ENCODE measurements at places on chromosomes 2 and 18.
A peak's percentile ranks its signal among the peaks of the same experiment; 100 is the strongest.

DNA sequence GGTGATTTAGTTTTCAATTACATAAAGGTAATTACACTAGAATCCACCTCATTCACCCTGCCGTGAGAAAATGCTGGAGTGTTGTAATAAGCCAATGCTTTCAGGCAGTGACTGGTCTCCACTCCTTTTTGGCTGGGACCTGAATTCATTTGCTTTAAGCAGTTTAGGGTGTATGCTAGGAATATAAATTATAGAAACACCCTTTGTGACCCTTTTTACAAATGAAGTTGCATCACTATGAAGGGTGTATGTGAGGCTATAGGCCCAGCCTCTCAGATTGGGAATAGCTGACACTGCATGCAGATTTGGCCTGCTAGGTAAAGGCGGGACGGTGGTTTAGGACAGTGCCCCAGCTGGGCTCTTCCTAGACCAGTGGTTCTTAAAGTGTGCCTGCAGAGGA is 50.8 kb upstream of the NFE2L2 start:
- no peak overlapping the region for H3K27ac ChIP-seq
- no peak overlapping the region for H3K4me3 ChIP-seq
- H3K4me1 ChIP-seq: peaks cover 4% of the 10 kb centered on the region
- peaks cover 5% of the 10 kb centered on the region for H3K36me3 ChIP-seq

DNA sequence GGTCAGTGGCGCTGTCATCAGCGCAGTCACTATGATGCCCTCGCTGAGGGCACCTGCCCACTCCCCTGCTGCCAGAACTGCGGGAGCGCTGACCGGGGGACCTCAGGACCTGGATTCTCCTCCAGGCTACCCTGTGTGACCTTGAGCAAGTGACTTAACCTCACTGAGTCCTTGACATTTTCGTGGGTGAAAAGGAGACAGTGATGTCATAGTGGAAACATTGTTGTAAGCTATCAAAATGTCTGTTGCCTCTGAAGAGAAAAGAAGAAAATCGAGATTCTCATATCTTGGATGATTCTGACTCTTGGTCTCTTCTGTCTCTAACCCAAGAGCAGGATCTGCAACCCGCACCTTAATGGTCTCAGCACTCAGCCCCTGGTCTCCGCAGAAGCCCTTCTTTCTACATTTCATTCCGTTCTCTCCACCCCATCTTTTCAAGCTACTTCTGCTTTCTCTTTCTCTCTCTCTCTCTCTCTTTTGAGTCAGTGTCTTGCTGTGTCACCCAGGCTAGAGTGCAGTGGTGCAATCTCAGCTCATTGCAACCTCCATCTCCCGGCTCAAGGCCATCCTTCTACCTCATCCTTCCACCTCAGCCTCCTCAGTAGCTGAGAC is 978 bp upstream of the TUBA4A start:
- peaks cover 66% of the 10 kb centered on the region for H3K27me3 ChIP-seq
- peaks cover 2% of the 10 kb centered on the region for H3K4me1 ChIP-seq

DNA sequence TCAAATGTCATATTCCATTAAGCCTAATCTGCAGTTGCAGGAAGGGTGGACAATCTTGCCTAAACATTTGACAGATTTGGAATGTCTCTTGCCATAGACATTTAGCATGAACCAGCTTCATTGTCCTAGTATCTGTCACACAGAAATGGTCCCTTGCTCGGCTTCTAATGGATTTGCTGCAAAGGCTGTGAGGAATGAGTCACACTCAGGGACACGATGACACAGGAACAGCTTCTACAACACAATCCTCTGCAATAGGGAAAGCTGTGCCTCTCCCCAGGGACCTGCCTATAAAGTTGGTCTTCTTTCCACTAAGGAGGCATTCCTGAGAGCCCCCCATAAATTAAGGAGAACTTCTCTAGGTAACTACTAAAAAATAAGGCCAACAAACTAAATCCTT is 155.1 kb upstream of the L3MBTL4 start:
- no peak overlapping the region for H3K4me3 ChIP-seq
- H3K36me3 ChIP-seq: peaks cover 6% of the 10 kb centered on the region
- no peak overlapping the region for H3K27ac ChIP-seq
- DNase-seq: no peak

DNA sequence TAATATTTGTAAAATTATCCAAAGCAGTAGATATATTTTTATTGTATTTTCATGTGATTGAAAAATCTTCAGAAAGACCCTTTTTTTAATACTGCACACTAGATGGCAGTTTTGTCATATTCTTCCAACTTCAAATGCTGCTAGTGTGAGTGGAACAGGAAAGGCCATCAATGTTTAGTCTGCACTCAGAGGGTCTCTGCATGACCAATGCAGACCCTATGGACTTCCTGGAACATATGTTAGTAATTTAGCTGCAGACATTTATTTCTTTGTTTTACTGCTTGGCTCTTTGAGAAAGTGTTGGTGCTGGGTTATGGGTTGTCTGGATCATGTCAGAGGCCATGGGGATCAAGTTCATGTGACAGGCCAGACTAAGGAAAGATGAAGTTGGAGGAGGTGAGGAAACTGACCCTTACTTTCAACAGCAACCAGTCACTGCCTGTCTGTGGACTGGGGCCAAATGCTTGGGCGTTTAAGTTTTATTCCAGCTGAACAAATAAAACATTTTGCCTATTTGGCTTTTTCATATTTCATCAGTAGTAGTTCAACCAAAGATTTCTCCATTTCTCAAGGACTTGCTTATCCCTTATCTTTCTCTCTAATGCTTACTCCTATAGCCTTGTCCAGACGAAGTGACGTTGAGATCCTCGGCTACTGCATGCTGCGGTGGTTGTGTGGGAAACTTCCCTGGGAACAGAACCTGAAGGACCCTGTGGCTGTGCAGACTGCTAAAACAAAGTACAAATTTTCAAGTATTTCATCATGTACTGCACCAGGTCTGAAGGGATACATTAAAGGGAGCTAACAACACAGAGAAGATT is 84.8 kb downstream of the VRK2 start:
- peaks cover 21% of the 10 kb centered on the region for H3K4me1 ChIP-seq
- DNase-seq: no peak
- no peaks in the 10 kb centered on the region for H3K27me3 ChIP-seq
- H3K36me3 ChIP-seq: peaks cover 7% of the 10 kb centered on the region
- H3K27ac ChIP-seq: peak overlapping the region; percentile 9

- no peaks in the 10 kb centered on the region for H3K4me1 ChIP-seq
- peak overlapping the region; percentile 78 for H3K27ac ChIP-seq
- no peak overlapping the region for H3K4me3 ChIP-seq
- no peak for DNase-seq
- peaks cover 4% of the 10 kb centered on the region for H3K36me3 ChIP-seq
- H3K27me3 ChIP-seq: no peaks in the 10 kb centered on the region
Observed at GRCh38 chr2:196160101-196160500, 11.3 kb downstream of the STK17B start.

GRCh38 chr2:152005607-152006006 is 93.2 kb downstream of the CACNB4 start:
- H3K27ac ChIP-seq: no peak overlapping the region
- no peak for DNase-seq
- H3K27me3 ChIP-seq: peaks cover 12% of the 10 kb centered on the region
- peaks cover 8% of the 10 kb centered on the region for H3K4me1 ChIP-seq
- no peak overlapping the region for H3K4me3 ChIP-seq

DNA sequence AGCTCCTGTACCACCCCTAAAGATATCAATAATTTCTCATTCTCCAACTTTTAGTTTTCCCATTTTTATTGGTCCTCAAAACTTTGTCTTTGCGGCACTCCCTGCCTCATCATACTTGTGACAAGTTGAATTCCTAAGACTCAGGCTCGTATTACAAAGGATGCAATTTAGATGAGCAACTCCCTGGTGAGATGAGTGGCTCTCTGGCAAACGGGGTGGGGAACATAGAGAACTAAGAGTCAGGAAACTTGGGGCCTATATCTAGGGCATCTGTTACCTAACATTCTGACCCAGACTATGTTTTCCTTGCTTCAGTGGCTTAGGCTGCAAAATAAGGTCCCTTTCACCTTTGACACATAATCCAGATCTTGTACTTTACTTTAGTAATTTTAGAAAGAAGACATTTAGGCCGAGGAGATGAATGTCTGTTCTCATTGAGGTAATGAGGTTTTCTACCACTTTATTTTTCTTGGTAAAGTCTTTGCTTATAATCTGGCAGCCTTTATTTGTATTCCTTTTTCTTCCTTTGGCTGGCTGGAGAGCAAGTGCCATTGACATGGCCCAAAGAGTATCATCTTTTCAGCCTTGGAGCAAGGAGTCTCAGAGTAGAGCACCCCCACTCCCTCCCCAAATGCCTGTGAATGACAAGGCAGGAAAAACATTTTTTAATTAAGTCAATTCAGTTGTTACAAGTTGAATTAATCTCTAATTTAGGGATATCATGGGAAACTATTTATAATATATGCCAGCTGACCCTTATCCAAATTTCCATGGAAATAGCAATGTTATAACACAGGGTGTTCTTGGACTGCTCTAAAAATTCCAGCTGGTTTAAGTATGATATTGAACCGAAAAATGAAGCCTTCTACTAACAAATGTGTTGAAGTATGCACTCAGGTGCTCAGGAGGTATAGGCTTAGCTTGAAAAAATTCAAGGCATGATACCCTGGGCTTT is 15.2 kb downstream of the TSPYL6 start:
- no peak overlapping the region for H3K4me3 ChIP-seq
- H3K27me3 ChIP-seq: no peaks in the 10 kb centered on the region
- no peak for DNase-seq
- H3K36me3 ChIP-seq: no peaks in the 10 kb centered on the region

DNA sequence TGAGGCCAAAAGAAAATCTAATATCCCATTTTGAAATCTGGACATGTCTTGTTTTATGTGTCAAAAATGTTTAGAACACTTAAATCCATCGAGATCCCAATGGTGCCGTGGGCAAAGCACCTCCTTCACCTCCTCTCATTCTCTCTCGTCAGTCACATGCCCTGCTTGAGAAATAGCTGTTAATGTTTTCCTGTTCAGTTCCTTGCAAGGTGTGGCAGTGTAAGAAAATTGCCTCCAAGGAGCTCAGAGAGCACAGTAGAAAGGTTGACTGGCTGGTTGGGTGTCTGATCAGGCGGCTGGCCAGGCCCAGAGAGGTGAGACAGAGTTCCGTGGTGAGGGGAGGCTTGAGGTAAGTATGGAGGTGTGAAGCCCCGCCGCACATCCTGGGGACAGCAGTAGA is 210.2 kb downstream of the TSN start:
- H3K36me3 ChIP-seq: peaks cover 4% of the 10 kb centered on the region
- no peak overlapping the region for H3K4me3 ChIP-seq

- no peak overlapping the region for H3K4me3 ChIP-seq
- H3K4me1 ChIP-seq: peaks cover 15% of the 10 kb centered on the region
- no peaks in the 10 kb centered on the region for H3K36me3 ChIP-seq
- DNase-seq: peak; percentile 57
- peaks cover 29% of the 10 kb centered on the region for H3K27me3 ChIP-seq
Observed at GRCh38 chr18:77137851-77138250, 5.3 kb upstream of the MBP start.

DNA sequence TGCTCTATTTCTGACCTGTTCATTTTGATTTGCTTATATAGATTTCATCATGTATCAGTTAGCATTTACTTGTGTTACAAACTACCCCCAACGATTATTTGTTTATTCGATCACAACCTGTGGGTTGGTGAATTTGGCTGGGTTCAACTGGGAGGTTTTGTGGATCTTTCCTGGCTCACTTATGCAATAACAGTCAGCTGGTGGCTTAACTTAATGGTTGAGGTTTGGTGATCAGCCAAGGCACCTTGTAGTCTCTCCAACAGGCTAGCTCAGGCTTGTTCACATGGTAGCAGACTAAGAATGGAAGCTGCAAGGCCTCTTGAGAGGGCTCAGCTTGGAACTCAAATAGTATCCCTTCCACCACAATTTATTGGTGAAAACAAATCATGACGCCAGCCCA is 5.4 kb upstream of the PUM2 start:
- H3K27me3 ChIP-seq: no peaks in the 10 kb centered on the region
- H3K4me3 ChIP-seq: no peak overlapping the region
- peaks cover 10% of the 10 kb centered on the region for H3K4me1 ChIP-seq
- no peak for DNase-seq

DNA sequence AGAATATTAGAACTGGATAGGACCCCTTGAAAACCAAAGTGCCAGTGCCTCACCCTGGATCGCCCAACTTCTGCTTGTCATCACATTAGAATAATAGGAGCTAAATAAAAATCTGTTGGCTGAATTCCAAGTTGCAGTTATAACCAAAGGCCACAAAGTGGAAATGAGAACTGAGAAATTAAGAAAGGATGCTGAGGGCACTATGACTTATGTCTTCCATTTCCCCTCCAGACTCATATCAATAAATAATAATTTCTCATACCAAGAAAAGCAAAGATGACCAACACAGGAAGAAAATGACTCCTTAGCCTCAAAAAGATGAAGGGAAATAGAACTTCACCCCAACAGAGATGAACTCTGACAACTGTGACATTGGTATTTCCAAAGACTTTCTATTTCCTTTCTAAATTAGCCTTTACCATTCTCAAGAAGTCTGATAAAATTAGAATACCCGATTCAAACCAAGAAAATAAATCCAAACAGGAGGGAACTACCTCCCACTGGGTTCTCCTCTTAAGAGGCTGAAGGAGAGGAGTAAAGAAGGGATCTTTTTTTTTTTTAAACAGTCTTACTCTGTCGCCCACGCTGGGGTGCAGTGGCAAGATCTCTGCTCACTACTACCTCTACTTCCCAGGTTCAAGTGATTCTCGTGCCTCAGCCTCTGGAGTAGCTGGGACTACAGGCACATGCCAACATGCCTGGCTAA is 46.5 kb upstream of the EPG5 start:
- H3K4me3 ChIP-seq: no peak overlapping the region
- no peaks in the 10 kb centered on the region for H3K4me1 ChIP-seq
- H3K27ac ChIP-seq: no peak overlapping the region
- no peaks in the 10 kb centered on the region for H3K27me3 ChIP-seq
- DNase-seq: no peak
- peaks cover 3% of the 10 kb centered on the region for H3K36me3 ChIP-seq

DNA sequence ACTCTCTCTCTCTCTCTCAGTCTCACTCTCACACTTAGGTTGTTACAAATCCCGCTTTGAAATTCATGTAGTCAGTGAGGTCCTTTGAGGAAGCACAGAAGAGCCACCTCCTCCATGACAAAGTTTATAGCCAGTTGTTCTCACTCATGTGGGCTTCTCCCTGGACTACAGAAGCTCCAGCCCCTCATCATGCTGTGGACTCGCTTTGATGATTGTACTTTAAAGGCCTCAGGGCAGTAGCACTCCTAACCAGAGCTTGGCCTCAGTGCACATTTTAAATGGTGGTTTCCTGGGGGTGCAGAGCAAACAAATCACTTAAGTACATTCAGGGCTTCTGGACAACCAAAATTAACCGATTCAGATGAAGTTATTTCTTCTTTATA is 115.7 kb downstream of the MTCL1 start:
- no peaks in the 10 kb centered on the region for H3K27me3 ChIP-seq
- H3K27ac ChIP-seq: no peak overlapping the region
- no peak for DNase-seq
- no peak overlapping the region for H3K4me3 ChIP-seq

GRCh38 chr18:58887613-58887963 is 22.9 kb downstream of the ZNF532 start:
- peaks cover 35% of the 10 kb centered on the region for H3K4me1 ChIP-seq
- DNase-seq: no peak
- no peak overlapping the region for H3K4me3 ChIP-seq
- H3K27ac ChIP-seq: no peak overlapping the region
- no peaks in the 10 kb centered on the region for H3K27me3 ChIP-seq

- H3K27me3 ChIP-seq: peaks cover 4% of the 10 kb centered on the region
- DNase-seq: no peak
- peaks cover 18% of the 10 kb centered on the region for H3K4me1 ChIP-seq
- no peak overlapping the region for H3K27ac ChIP-seq
Observed at GRCh38 chr2:14779252-14779651, 146.7 kb downstream of the LRATD1 start.
